ENCODE measurements at places on chromosomes 16 and 17. TPM values are rescaled to one million over a fixed set of nuclear protein-coding genes. Genes with fewer than 3 reads are reported as not detected.

The GP2 gene
- not detected for total RNA-seq

The FA2H gene
- total RNA-seq, result not detected

The NOD2 gene
- 0.33 TPM for total RNA-seq

The SLC5A10 gene
- total RNA-seq, result not detected

The KRTAP4-5 gene
- total RNA-seq, result not detected

The HOXB4 gene
- 6.9 TPM for total RNA-seq

The CACNA1H gene
- not detected for total RNA-seq

The RNPS1 gene
- total RNA-seq, result 180 TPM

The HOXB1 gene
- not detected for total RNA-seq

The TLCD3B gene
- 0.34 TPM for total RNA-seq

The SNAI3 gene
- not detected for total RNA-seq

The TAC4 gene
- not detected for total RNA-seq

The KRTAP9-4 gene
- not detected for total RNA-seq

The CRHR1 gene
- not detected for total RNA-seq

The SKA2 gene
- 107 TPM for total RNA-seq

The DHX58 gene
- total RNA-seq, result 15.4 TPM

The FBXL16 gene
- total RNA-seq, result not detected

The KRT39 gene
- not detected for total RNA-seq

The DPEP3 gene
- total RNA-seq, result not detected

The SPG7 gene
- 177 TPM for total RNA-seq

The FBXO47 gene
- not detected for total RNA-seq

The LAT gene
- total RNA-seq, result 2.7 TPM

The CYBA gene
- total RNA-seq, result 228 TPM

The SPATA32 gene
- total RNA-seq, result not detected

The PHOSPHO1 gene
- 0.54 TPM for total RNA-seq

The ABCC6 gene
- not detected for total RNA-seq

The GNGT2 gene
- 2.8 TPM for total RNA-seq

The RND2 gene
- under 0.01 TPM for total RNA-seq

The HCRT gene
- not detected for total RNA-seq

The SMPD3 gene
- 0.05 TPM for total RNA-seq

The TBC1D28 gene
- not detected for total RNA-seq

The NPIPA8 gene
- total RNA-seq, result 0.39 TPM

The UTS2R gene
- not detected for total RNA-seq

The ELMO3 gene
- 0.60 TPM for total RNA-seq

The CD300C gene
- total RNA-seq, result not detected

The TMC7 gene
- total RNA-seq, result 1.5 TPM

The KRTAP3-1 gene
- total RNA-seq, result not detected

The LLGL2 gene
- 5.2 TPM for total RNA-seq

The PPP1R1B gene
- not detected for total RNA-seq

The TBC1D3I gene
- not detected for total RNA-seq

The SPATA22 gene
- not detected for total RNA-seq

The MYH1 gene
- not detected for total RNA-seq

The POLDIP2 gene
- 116 TPM for total RNA-seq

The ADAM11 gene
- total RNA-seq, result 0.05 TPM

The CCL23 gene
- total RNA-seq, result not detected

The PRR14 gene
- total RNA-seq, result 16.5 TPM

The PTX4 gene
- total RNA-seq, result 0.20 TPM

The KRTAP4-3 gene
- total RNA-seq, result not detected

The CDH1 gene
- not detected for total RNA-seq

The CHD3 gene
- 41.0 TPM for total RNA-seq

Measured in mammary microvascular endothelial cell (primary cell).